ENCODE measurements at places on chromosomes 2 and 18.

DNA sequence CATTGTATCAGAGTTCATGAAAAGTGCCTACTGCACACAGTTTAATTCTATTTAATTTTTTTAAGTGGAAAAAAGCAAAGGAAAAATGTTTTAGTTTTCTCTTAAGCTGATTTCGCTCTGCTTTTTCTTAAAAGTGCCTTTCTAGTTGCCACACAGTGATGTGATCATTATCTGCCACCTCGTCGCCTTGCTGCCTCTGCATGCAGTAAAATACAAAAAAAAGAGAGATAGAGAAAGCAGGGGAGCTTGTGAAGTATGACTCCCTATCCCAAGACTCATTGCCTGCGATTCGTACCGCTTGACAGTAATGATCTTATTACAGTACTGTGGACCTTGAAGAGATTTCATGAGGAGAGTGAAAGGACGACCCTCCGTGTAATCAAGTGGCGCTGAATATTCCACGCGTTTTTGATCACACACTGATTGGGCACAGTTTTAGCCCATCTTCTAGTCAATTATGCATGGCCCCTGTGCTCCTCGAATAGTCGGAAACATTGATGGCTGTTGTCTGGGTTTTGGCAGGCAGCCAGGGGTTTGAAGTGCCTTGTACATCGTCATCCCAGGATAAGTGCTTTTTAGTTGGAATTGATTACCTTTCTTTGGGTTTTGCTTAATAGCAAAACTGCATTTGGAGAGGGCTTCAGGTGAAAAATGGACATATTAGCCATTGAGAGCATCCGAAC lies 188.3 kb downstream of the GBX2 start:
- no peak for DNase-seq

- DNase-seq: no peak
Measured at GRCh38 chr18:9109523-9109922, 7.0 kb downstream of the NDUFV2 start.

DNA sequence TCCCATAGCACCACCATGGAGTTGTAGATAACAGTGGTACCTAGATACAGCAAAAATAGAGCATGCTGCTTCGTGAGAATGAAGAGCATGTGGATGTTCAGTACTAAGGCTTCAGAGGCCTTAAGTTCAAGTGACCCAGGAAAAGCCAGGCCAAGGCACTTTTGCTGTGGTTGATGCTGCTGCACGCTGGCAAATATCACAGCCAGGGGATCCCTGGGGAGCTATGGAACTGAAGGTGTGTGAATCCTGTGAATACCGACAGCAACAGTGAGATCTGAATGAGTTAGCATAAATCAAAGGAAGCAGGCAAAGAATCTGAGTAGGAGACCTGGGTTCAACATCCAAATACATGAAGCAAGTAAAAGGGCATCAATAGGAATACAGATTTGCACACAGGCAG lies 158.6 kb upstream of the THUMPD2 start:
- DNase-seq: no peak

GRCh38 chr2:11862049-11862448 lies 115.6 kb downstream of the LPIN1 start:
- DNase-seq: no peak

GRCh38 chr2:169717691-169718063 lies 16.0 kb upstream of the KLHL23 start:
- no peak for DNase-seq

All from H54 (cell line).